GM06990 (cell line): ENCODE measurements at places on chromosomes 1 and 21.

GRCh38 chr1:38586993-38587646 lies 272.5 kb downstream of the RRAGC start:
- DNase-seq, result peak; percentile 36

GRCh38 chr1:3011127-3011526 lies 10.1 kb upstream of the ACTRT2 start:
- DNase-seq, result no peak

GRCh38 chr1:25756215-25756614 lies 43.8 kb upstream of the SELENON start:
- no peak for DNase-seq

DNA sequence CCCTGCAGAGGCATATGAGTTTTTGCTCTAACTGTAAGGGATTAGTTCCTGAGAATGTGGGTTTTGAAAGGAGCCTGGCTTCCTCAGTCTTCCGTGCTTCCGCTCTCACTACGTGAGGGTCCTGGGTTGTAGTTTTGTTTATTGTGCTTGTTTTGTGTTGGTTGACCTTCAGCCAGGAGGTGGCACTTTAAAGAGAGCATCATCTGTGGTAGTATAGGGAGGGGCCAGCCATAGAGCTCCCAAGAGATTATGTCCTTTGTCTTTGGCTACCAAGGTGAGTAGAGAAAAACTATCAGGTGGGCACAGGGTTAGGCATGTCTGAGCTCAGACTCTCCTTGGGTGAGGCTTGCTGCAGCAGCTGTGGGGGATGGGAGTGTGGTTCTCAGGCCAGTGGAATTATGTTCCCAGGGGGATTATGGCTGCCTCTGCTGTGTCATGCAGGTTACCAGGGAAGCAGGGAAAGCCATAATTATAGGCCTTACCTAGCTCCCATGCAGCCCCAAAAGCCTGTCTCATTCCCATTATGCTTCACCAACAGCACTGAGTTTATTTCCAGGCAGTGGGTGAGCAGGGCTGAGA lies 23.5 kb downstream of the CYP4B1 start:
- no peak for DNase-seq

DNA sequence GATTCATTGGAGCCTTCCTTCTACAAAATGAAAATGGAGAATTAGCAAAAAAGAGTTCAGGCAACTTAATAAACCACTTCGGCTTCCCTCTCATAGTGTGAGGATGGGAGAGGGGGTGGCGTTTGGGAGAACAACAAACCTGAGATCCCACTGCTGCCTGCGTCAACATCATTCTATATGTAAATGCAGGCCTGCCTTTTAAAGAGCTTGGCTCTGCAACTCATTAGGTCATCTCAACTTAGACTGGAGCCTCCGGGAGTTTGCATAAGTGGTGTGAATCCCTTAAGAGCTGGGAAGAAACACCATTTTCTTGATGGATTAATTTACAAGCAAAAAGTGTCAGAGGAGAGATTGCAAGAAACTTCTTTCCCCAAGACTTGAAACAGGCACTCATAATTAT lies 127.6 kb upstream of the DAB1 start:
- DNase-seq, result no peak

GRCh38 chr1:204495078-204495753 lies 611 bp upstream of the PIK3C2B start:
- DNase-seq, result no peak

DNA sequence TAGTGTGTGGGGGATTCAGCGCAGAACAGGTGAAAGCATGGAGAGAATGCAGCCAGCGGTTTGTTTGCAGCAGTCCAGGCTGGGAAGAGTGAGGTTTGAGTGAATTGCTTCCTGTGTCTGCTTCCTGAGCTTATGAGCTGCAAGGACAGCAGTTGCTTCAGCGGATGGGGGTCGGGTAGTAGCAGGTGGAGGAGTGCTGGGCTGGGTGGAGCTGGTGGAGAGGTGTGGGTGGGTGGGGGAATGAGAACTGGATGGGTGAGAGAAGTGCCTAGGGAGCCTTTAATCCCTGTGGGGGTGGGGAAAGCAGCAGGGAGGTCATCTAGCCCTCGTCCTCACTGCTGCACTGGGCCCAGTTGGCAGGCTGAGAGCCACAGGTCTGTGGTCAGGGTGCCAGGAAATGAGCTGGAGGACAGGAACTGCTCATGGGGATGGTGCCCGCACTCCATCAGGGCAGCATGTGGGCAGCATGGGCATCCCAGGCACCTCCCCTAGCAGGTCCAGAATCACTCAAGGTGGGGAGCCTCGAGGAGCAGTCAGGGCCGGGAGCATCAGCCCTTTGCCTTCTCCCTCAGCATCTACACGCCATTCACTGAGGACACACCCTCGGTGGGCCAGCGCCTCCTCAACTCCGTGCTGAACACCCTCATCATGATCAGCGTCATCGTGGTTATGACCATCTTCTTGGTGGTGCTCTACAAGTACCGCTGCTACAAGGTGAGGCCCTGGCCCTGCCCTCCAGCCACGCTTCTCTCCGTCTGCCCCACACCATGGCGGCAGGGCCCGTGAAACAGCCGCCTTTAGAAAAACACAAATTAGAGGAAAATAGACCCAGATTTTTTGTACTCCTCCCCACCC lies 14.8 kb downstream of the PSEN2 start:
- DNase-seq, result no peak

GRCh38 chr1:75529488-75529887 lies 81.4 kb downstream of the SLC44A5 start:
- DNase-seq, result no peak

DNA sequence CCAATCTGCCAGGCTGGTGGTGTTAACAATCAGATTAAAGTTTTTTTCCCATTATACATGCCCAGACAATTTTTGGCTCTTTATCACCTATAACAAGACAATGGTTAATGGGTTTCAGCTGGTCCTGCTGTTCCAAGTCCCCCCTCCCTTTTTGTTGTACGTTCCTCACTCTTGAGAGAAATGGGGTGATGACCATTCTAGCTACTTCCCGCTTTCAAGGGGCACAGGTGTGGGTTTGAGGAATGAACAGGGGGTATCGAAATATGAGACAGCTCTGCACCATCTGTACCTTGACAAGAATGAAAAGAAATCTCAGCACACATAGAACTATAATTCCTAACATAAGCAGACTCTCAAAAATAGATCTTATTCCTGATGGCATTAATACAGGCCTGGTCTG lies 326.8 kb downstream of the PTPRU start:
- no peak for DNase-seq

DNA sequence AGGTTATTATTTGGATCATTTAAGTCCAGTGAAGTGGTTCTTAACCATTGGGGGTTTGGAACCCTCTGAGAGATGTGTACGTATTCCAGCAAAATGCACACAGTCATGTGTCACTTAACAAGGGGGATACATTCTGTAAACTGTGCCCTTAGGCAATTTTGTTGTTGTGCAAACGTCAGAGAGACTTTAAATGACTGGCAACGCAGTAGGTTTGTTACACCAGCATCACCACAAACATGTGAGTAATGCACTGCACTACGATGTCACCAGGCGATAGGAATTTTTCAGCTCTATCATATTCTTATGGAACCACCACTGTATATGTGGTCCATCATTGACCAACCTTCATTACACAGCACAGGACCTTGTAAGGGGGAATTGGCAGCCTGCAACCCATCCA lies 11.9 kb downstream of the AHCYL1 start:
- DNase-seq, result no peak

- no peak for DNase-seq
Observed at GRCh38 chr1:119884711-119885110, 11.6 kb downstream of the ADAM30 start.

DNA sequence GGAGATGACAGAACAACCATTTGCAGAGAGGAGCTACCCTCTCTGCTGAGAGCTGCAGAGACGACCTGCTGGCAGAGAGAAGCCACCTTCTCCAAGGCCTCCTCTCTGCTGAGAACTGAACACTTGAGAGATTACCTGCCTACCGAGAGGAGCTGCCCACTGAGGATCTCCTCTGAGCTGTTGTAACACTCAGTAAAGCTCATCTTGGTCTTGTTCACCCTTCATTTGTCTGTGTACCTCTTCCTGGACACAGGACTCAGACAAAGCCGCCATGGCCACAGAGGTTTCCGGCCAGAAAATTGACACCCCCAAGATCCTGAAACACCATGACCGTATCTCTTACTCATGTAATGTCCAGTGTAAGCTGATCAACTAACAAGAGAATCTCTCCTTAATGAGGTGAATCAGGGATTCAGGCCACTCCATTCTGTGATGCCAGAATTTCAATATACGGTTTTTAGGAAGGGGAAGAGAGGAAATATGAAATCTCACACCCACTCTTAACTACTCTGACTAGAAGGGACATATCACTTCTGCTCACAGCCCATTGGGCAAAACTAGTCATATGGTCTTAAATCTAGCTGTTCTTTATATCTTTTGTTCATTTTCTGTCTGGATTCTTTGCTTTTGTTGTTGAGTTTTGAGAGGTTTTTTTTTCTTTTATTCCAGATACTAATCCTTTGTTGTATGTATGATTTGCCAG lies 83.8 kb downstream of the RHOU start:
- DNase-seq, result no peak

GRCh38 chr1:182768963-182769362 lies 20.6 kb upstream of the NPL start:
- DNase-seq, result no peak

DNA sequence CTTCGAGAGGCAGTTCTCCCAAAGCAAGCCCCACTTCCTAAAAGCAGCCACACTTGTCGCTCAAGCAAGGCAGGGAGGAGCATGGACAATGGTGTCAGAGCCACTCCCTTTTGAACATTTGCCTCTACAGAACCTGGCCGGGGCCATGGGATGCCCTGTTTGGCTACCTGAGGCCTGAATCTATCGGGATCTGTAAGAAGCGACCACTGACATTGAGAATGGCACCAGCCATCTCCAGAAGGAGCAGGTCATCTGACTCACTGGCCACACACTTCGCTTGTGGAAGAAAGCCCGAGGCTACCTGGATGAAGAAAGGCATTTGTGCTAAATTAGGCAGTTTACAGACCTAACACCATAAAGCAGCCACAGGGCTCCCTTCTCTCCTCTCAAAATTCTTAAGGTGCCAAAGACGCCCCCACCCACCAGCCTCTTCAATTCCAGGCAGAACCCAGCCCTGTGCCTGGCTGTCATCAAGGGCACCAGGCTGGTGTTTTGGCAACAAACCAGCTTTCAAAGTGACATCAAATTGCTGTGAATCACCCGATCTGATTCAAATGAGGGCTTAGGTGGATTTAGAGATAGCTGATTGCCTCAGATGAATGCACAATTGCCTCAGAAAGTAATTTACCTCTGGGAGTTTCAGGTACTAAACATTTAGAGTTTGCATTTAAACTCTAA lies 104.8 kb downstream of the ETS2 start:
- DNase-seq, result no peak

DNA sequence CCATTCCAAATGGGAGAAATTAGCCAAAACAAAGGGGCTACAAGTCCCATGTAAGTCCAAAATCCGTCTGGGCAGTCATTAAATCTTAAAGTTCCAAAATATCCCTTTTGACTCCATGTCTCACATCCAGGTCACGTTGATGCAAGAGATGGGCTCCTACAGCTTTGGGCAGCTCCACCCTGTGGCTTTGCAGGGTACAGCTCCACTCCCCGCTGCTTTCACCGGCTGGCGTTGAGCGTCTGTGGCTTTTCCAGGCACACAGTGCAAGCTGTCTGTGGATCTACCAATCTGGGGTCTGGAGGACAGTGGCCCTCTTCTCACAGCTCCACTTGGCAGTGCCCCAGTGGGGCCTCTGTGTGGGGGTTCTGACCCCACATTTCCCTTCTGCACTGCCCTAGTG lies 130.2 kb downstream of the TPR start:
- no peak for DNase-seq

- peak; percentile 60 for DNase-seq
Observed at GRCh38 chr1:182615468-182616129, 11.4 kb upstream of the RGS16 start.

DNA sequence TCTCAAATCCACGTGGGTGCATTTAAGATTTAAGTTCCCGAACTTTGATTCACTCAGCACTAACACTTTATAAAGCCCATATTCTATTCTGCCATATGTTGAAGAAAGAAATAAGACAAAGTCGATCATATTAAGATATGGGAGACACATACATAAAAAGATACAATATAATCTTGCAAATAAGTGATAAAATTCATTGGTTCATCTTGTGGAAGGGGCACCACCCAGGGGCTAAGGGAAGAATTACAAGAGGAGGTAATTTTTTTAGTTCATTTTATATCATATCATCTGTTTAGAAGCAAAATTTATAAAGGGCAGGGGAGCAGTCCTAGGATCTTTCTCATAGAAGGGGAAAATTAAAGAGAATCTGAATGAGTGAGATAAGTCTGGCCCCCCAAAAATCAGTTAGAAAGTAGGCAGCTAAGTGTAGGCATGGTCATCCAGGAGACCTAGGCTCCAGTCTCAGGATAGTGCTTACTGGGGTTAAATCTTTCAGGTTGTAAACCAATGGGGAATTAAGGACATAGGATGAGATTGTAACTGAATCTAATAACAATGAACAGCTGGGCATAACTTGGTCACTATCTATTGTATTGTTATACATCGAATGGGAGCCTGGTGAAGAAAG lies 124.2 kb upstream of the L1TD1 start:
- no peak for DNase-seq

GRCh38 chr21:42865776-42866160 lies 13.6 kb downstream of the WDR4 start:
- no peak for DNase-seq

GRCh38 chr1:9715536-9716226 lies 64.2 kb downstream of the PIK3CD start:
- no peak for DNase-seq

GRCh38 chr1:186925881-186926669 lies 97.3 kb downstream of the PLA2G4A start:
- no peak for DNase-seq

DNA sequence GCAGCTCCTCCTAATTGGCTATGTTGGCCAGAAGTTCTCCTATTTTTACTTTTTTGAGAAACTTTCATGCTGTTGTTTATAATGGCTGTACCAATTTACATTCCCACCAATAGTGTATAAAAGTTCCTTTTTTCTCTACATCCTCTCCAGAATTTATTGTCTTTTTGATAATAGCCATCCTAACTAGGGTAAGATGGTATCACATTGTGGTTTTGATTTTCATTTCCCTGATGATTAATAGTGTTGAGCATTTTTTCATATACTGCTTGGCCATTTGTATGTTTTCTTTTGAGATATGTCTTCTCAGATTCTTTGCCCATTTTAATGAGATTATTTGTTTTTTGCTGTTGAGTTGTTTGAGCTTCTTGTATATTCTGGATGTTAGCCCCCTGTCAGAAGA lies 46.8 kb downstream of the NTMT2 start:
- DNase-seq, result no peak

- DNase-seq, result no peak
Observed at GRCh38 chr1:55305735-55306134, 90.6 kb upstream of the USP24 start.

DNA sequence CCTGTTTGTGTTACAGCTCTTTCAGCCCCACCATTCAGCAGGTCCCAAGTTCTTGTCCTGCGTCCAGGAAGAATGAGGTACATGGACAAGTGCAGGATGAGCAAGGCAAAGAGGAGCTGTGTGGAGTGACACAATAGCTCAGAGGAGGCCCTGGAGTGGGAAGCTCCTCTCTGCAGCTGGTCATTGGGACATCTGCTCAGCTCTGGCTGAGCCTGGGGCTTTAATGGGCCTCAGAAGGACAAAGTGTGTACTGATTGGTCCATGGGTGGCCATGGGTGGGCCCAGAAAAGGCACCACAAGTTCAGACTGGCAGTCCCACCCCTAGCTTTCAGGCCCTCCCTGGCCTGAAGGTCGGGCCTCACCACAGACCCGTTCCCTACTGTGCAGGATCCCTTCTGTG lies 14.7 kb upstream of the HYI start:
- no peak for DNase-seq

GRCh38 chr1:178938101-178938958 lies 67.5 kb upstream of the ANGPTL1 start:
- DNase-seq, result no peak
